ENCODE measurements at places on chromosomes 6 and 20.

DNA sequence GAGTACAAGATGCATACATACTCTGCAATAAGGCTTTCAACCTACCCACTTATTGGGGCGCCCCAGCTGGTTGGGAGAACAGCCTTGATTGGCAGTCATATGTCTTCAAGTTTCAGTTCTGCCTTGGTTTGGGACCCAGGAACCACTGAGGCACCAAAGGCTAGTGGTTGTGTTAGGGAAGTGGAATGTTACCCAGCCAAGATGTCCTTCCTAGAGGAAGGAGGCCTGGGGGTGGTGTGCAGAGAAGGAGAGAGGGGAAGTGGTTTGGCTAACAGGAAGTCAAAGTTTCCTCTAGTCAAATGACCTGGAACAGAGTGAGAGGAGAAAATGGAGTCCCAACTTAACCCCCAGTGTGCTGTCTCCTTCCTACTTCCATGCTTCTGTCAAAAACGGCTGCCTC lies 59.4 kb downstream of the CD164 start:
- no peak for DNase-seq

GRCh38 chr6:74642101-74642500 lies 563.8 kb downstream of the COL12A1 start:
- DNase-seq: no peak

GRCh38 chr20:14148042-14148441 lies 152.7 kb downstream of the MACROD2 start:
- DNase-seq: no peak

- DNase-seq: no peak
Measured at GRCh38 chr6:169824021-169824420, 72.6 kb downstream of the ERMARD start.

GRCh38 chr6:43940071-43940392 lies 170.0 kb downstream of the VEGFA start:
- no peak for DNase-seq

DNA sequence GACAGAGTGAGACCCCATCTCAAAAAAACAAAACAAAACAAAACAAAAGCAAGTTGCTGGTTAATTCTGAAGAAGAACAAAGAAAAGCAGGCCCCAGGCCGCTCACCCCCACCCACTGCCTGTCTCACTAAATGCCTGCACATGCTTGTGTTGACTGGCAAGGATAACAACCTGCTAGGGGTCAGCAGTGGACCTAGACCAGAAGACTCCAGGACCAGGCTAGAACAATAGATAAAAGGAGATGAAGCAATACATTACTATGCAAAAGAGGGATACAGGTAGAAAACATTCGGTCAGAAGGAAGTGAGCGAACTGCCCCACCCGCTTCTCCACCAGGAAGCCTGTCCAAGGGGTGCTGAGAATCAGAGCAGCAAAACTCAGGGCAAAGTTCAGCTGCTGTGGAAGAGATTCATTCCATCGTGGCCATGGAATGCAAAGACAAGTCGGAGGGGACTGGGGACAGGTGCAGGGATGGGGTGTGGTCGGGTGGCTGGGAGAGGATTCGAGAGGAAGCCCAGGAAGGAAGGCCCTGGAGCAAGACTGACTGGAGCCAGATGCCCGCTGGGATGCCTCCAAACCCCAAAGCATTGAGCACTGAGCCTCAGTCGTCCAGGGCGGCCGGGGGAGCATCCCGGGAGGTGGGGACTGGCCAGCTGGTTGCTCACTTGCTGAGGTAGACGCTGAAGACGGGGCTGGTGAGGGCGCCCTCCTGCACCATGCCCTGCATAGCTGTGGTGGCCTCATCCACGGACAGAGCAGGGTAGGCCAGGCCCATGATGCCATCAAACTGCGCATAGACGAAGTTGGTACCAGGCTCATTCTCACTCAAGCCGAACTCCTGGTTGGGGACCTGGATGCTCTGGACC lies 5.3 kb downstream of the PGC start:
- no peak for DNase-seq

DNA sequence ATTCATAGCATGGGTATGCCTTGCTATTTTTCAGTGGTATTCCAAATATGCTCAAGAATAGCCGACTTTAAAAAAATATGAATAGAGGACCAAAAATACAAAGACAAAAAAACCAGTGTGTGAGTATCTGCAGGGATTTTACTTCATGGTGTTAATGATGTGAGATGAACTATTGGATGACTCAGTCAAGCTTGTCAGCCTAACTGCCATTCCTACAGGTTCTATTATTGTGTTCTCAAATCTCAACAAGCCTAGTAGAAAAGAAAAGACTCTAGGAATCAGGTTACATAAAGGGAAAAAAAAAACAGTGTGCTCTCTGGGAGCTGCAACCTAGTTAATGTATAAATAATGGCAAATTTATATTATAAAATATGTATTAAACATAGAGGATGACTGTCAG lies 588.4 kb upstream of the BTBD3 start:
- DNase-seq: no peak

- no peak for DNase-seq
Measured at GRCh38 chr6:147806697-147807096, 298.2 kb downstream of the SAMD5 start.

DNA sequence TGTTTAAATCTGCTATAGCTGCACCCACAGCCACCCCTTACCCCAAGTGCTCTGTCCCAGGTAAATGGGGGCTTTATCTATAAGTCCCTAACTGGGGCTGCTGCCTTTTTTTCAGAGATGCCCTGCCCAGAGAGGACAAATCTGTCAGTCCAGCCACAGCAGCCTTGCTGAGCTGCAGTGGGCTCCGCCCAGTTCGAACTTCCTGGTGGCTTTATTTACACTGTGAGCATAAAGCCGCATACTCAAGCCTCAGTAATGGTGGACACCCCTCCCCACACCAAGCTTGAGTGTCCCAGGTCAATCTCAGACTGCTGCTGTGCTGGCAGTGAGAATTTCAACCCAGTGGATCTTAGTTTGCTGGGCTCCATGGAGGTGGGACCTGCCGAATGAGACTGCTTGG lies 505.2 kb downstream of the CBLN4 start:
- DNase-seq: no peak

DNA sequence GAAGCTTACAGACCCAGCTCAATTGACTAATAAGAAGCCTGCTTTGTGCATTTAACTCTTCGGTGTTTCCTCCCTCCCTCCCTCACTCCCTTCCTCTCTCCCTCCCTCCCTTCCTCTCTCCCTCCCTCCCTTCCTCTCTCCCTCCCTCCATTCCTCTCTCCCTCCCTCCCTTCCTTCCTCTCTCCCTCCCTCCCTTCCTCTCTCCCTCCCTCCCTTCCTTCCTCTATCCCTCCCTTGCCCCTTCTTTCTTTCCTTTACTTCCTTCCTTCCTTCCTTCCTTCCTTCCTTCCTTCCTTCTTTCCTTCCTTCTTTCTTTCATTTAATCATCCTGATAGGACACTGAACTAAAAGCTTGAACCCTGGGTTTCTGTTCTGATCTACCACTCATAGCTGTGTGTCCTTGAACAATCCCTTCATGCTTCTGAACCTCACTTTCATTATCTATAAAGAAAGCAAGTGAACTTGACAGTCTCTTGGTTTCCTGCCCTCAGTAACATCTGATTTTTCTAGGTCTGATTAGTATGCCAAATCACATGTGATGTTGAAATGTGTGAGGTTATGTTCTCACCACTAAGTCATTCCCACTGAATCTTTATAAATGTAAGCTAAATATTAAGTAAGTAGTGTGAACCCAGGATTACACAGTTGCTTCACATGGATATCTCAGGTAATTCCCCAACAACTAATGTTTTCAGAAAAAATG lies 132.3 kb upstream of the BMP2 start:
- DNase-seq: no peak

DNA sequence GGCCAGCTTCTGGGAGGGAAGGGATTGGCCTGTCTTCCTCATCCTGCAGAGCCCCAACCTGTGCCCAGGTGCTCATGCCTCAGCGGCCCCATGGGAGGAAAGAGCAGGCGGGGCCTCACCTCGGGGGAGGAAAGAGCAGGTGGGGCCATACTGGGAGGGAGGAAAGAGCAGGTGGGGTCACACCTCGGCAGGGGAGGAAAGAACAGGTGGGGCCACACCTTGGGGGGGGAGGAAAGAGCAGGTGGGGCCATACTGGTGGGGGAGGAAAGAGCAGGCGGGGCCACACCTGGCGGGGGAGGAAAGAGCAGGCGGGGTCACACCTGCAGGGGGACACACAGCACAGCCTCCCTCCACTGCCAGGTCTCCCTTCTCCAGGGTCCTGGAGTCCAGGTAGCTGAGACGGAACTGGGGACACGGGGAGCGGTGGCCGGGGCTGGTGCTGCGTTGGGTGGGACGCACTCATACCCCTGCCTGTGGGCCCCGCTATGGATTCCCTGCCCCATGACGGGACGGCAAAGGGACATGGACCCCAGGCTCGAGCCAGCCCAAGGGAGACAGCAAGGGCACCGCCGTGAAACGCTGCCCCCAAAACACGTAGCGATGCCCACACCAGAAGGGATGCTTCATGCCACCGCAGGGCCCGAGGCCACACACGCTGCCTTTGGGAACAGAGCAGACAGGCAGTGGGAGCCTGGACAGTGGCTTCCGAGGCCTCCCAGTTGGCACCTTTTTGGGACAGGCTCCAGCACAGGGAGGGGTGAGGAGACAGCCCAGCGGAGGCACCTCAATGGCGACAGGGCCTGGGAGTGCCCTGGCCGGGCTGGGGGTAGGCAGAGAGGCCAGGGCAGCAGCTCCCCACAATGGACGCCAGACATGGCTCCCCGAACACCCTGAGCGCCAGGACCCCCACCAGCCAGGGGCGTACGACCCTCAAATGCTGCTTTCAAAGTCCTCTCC lies 43.3 kb upstream of the CHRNA4 start:
- DNase-seq: no peak

DNA sequence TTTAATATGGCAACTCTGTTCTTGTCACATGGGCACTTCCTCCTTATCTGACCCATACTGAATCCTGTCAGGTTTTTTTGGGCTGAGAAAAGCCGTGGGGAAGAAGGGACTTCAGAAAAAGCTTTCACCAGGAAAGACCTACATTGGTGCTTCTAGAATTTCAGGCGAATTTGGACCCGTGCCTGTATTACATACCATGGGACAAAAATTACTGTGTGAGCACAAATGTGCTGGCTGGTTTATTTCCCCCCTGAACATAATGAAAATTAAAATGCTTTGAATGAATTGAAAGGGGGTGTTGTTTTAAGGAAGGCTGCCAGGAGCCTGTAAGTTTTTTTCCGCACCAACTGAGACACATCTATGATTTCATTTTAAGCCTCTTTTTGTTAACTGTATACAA lies 29.6 kb downstream of the CAP2 start:
- no peak for DNase-seq
